Omental fat pad (tissue), 4 donors: ENCODE measurements at places on chromosomes 2 and 18.

DNA sequence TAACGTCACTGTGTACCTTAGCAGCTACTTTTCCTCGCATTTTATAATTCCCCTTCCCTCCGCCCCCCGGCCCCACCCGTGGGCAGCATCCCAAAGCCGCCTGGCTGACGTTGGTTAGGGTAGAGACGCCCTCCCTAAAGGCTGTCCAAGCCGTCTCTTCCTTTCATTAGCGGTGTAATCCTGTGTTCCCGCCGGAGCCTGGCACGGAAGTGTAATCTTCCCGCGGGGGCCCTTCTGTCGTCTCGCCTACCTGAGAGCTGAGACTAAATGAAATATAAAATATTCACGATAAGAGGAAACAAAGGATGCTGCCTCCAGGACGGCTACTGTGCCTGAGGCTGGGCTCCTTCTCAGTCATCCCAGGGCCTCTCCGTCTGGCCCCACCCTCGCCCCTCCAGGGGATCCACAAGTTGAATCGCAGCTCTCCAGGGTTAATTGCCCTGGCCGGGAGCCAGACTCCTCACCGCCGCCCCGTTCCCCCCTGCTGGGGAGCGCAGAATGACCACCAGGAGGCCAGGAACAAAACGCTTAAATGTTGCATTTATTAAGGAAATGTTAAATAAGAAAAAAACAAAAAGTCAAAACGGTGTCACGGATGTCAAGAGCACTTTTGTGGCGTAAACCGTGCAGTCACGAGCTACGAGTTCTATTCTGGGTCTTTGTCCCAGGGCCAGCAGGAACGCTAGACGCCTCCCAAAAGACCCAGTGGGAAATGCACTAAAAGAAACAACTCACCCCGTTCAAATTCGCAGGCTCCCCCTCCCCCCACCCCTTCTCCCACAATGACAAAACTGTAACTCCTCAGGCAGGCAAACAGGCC, 1.5 kb downstream of the RPRM start:
- peak; percentile 32 for DNase-seq

DNA sequence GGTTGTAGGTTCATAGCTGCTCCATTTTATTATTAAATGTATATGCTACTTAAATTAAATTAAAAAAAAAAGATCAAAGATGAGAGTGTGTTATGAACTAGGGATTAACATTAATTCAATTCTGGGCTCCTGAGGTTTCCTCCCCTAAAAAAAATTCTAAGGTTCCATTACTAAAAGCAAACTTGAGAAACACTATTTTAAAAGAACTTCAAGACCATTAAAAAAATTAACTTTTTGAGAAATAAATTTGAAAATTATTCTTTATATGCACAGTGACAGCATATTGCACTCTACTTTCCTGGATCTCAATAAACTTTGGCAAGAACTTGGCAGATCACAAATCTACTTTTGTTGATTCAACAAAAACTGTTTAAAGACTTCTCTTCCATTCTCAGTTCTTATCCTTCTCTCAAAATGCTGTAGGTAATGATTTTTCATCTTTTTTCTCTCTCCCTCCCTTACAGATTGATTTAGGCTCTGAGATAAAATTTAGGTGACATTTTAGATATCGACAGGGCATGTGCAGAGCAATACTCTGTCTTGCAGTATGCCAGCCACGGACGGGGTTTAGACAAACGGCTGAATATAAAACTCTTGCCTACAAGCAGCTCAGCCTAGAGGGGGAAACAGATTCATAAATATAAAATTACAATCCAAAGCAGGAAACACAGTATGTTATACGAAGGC, 592 bp upstream of the MARS2 start:
- no peak for DNase-seq

DNA sequence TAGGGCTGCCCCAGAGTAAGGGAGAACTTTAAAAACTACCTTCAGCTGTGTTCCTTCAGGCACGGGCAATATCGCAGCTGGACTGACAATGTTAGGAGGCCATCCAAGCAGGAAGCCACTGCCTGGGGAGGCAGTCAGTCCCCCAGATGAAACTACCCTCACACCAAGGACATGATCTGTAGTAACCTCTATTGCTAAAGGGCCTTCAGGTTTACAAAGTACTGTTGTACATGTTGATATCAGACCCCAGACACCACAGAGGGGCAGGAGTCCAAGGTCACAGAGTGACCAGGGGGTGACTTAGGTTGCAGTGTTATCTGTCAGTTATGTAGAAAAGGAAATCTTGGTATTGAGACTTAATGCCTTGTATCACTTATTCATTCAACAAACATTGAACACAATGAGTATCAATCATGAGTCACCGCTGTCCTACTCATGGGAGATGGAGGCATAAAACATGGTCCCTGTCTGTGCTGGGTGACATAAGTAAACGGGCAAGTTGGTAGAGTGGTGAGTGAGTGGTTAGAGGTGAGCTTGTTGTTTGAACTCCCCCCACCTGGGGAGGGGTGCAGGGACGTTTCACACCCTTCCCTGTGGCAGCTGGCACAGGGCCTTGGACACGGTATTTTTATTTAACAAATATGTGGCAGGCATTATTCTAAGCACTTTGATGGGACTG, 7.1 kb downstream of the CABLES1 start:
- no peak for DNase-seq

GRCh38 chr2:27728081-27728858, 43.2 kb upstream of the MRPL33 start:
- no peak for DNase-seq

GRCh38 chr2:112542984-112543661, 858 bp downstream of the POLR1B start:
- DNase-seq: no peak

- DNase-seq: no peak
Measured at GRCh38 chr2:8422450-8422800, 259.4 kb upstream of the ID2 start.

DNA sequence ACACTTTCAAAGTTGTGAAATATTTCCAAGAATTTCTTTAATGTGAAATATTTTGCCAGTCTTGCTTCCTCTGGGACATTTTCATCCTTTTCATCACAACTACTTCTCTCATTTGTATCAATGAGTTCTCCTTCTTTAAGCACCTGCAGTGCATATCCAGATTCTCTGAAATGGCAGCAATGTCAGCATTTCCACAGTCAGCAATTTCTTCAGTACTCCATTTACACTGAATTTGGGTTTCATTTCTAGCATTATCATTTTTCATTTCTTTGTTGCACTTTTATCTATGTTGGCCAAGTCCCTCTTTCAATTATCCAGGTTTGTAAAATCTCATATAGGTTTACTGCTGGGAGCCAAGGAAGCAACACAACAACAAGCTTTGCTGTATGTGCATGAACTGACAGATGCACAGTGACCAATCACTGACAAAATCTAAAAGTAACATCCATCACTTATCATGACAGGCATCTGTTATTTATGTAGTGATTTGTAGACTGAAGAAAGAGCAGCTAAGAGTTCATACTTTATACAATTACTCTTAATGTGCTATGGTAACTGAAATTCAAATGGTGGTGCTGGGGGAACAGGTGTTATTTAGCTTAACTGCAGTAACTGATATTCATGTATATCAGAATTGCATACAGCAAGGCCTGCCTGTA, 43.9 kb downstream of the SS18 start:
- no peak for DNase-seq

GRCh38 chr2:113973810-113974209, 83.9 kb downstream of the ACTR3 start:
- no peak for DNase-seq

- DNase-seq: no peak
Measured at GRCh38 chr2:233112329-233112728, 52.2 kb downstream of the INPP5D start.

GRCh38 chr2:171553858-171554257, 31.6 kb downstream of the CYBRD1 start:
- DNase-seq: no peak

- no peak for DNase-seq
Measured at GRCh38 chr18:59619816-59620215, 77.4 kb downstream of the CCBE1 start.

- no peak for DNase-seq
Measured at GRCh38 chr2:219661197-219661954, 33.9 kb downstream of the SLC4A3 start.

GRCh38 chr2:119545754-119546446, 1.7 kb downstream of the CFAP221 start:
- DNase-seq: no peak
